CD4-positive, alpha-beta T cell treated with Interleukin-15 for 4 hours (primary cell): ENCODE measurements at places on chromosomes 16 and 17.

DNA sequence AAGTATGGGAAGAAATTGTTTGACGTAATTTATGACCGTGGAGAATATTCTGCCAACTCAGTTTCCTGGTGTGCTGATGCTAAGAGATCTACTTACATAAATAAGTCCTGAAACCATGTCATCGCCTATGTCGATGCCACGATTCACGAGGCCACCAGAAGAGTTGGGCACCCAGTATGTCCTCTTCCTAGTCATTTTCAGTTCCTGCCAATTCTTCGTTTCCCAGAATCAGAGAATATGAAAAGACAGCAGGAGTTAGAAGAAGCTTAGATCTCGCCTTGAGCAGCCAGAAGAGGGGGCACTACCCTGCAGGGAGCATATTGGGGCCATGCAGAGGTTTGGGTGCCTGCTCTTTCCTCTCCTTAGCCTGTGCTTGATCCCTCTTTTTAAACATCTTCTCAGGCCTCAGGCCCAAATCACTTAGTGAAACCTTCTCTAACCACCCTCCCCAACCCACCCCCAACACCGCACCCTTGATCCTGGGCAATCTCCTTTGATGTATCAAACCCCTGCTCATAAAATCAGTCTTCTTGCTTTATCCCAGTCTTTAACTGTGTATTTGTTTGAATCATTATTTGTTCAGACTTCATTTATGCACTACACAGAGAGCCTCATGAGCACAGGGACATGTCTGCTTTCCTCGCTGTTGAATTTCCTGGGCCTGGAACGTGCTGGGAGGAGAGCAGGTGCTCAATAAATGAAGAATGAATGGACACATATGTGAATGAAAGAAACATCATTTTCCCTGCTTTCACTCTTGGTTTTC, 12.2 kb upstream of the LONP2 start:
- no peak for DNase-seq

- DNase-seq: no peak
These were observed 3.5 kb upstream of the ITGAE start for GRCh38 chr17:3804503-3804931.

DNA sequence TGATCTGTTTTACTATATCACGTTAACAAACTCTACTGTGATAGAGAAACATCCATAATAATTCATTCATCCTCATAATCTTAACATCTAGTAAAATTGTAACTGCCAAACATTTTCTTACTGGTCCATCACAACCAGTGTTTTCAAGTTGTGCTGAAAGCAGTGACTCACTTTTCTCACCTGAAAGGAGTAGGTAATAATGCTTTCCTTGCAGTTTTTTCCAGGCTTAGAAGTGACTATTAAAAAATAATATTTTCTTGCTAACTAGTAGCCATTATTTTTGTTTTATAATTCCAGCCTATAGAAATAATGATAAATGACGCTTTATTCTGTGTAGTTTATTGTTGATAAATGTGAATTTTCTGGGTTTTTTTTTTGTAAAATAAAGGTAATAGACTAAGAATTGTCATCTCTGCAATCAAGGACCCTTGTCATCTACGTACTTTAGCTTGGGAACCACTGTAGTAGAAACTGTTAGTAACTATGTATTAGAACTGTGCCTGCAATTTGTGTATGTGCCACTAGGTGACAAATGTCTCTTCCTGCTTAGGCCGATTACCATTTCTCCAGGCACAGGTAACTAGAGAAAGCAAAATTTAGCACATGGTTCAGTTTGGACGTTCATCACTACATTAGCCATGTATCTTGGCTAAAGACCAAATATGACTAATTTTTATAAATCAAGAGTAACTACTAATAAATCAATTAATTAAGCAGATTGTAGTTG, 409.4 kb upstream of the ERCC4 start:
- DNase-seq: no peak

GRCh38 chr16:9772526-9773225, 409.6 kb downstream of the GRIN2A start:
- no peak for DNase-seq

DNA sequence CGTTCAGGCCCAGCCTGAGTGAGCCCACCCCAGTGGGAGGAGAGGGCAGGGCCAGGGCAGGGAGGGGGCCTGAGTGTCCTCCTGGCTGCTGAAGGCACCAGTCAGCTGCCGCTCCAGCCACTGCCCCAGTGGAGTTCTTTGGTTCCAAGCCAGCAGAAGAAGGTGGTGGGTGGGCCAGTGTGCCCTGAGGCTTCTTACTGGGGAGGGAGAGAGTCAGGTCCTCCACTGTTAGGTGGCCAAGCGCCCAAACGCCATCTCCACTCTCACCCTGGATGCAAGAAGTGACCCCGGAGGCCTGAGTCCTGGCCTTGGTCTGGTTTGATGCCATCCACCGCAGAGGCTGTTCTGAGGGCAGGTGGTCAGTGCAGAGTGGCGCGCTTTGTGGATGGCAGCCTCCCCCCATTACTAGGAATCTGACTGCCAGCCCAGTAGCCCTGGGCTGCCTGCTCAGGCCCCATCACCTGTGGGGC, 2.2 kb downstream of the RNF213 start:
- no peak for DNase-seq

DNA sequence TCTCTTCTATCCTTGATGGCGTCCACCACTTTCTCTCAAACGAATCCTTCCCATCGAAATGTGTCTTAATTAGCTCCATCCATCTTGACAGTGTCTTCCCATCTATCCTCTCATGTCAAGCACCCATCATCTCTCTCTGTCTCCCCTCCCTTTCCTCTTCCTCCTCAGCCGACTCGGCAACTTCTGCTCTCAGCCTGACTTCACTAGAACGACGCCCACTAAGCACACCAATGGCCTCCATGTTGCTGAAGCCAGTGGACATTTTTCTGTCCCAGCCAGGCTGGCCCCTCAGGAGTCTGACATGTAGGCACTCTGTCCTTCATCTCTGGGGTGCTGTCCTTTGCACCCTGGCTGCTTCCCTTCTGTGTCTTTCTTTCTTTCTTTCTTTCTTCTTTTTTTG, 2.5 kb upstream of the SPATA20 start:
- DNase-seq: no peak

DNA sequence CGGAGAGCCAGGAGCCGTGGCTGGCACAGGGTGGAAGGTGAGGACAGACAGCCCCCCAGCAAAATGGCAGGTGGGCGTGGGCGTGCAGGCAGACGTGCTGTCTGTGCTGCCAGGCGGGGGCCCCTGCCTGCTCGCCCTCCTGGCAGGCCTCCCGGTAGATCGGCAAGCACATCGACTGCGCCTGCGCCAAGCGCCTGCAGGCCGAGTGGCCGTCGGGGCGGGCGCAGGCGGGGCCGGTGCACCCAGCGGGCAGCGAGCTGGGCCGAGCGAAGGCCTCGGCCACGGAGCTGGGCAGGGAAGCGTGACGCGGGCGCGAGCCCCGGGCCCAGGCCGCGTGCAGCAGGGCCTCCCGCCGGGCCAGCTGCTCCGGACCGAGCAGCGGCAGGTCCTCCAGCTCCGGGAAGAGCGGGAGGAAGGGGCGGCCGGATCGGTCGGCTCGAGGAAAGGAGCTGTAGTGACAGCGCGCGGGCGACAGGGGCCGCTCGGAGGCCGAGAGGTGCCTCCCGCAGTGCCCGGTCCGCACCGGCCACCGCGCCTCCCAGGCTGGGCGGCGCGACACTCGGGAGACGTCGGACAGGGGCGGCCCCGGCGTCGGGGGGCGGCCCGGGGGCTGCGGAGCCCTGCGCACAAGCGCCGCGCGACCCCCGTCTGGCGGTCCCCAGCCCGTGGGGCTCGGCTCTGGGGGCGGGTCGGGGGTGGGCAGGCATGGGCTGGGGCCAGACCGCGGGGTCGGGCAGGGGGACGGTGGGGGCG, 16.9 kb downstream of the GRIN2C start:
- DNase-seq: no peak

DNA sequence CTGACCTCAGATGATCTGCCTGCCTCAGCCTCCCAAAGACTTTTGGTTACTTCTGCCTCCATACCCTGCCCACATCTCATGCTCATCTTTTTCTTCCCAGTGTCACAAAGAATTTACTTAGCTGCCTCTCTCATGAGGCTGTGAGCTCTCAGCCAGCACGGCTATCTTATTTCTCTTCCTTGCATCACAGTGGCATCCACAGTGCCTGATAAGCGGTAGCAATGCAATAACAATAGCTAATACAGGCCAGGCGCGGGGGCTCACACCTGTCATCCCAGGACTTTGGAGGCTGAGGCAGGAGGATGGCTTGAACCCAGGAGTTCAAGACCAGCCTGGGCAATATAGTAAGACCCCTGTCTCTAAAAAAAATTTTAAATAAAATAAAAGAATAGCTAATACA, 15.5 kb upstream of the MARVELD3 start:
- DNase-seq: no peak

GRCh38 chr17:50816771-50817751, 18.3 kb upstream of the WFIKKN2 start:
- peak; percentile 54 for DNase-seq

GRCh38 chr16:49788986-49789385, 66.9 kb downstream of the ZNF423 start:
- no peak for DNase-seq

- DNase-seq: no peak
These were observed 88.6 kb downstream of the ABCC1 start for GRCh38 chr16:16037970-16038369.

DNA sequence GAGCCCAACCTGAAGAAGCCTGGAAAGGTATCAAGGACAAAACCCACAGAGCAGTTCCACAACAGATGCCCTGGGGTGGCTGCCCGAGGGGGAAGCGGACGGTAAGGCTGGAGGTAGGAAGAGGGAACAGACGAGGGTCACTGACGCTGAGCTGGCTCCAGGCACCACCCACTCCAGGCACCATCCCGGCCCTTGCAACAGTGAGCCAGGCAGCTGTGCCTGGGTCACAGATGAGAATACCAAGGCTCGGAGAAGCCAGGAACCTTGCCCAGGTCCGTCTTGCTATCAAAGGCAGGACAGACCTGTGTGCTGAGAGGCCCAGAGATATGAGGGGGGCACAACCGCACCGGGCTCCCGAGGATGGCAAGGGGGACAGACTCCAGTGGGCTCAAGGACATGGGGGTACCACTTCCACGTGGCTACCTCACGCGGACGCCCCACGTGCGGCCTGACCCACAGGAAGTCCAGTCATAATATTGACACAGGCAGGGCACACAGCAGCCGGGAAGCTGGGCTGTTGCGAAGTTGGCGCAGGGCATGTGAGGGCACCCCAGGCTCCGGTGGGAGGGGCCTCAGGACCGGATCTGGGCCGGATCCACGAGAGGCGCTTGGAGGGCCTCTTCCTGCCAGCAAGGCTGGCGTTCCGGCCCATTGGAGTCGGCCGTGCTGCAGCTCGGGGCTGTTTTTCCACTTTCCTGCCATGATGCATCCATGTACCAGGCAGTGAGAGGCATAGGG, 29.9 kb downstream of the PEMT start:
- DNase-seq: no peak

- DNase-seq: peak; percentile 68
These were observed at the start of gene MTMR4 for GRCh38 chr17:58513965-58514769. MTMR4 (minus strand) TSS chr17:58514638; CDS start chr17:58514407, 231 bp downstream.

GRCh38 chr16:82699260-82699659, 72.5 kb downstream of the CDH13 start:
- no peak for DNase-seq
